ENCODE measurements at places on chromosomes 12 and 14.

GRCh38 chr12:52879394-52880351 is 25.2 kb downstream of the KRT8 start:
- DNase-seq, result peak; percentile 56

GRCh38 chr12:115750340-115750739 is 527.2 kb downstream of the MED13L start:
- DNase-seq, result no peak

DNA sequence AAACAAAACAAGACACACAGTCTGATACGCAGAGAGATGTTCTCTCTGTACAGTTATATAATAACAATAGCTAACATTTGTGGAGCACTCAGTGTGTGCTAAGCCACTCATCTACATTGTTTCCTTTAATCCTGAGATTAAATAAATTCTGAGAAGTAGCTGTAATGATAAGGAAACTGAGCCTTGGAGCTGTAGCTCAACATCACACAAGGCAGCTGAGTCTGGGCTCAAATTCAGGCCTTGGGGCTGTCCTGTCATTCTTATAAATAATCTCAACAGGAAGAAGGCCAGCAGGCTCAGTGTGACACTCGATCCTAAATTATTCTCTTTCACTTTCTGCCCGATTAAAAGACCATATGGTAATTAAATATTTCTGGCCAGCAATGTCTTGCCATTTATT is 24.5 kb downstream of the CDKN1B start:
- DNase-seq, result no peak

GRCh38 chr12:110354172-110354780 is 49.2 kb downstream of the ANAPC7 start:
- DNase-seq, result no peak

DNA sequence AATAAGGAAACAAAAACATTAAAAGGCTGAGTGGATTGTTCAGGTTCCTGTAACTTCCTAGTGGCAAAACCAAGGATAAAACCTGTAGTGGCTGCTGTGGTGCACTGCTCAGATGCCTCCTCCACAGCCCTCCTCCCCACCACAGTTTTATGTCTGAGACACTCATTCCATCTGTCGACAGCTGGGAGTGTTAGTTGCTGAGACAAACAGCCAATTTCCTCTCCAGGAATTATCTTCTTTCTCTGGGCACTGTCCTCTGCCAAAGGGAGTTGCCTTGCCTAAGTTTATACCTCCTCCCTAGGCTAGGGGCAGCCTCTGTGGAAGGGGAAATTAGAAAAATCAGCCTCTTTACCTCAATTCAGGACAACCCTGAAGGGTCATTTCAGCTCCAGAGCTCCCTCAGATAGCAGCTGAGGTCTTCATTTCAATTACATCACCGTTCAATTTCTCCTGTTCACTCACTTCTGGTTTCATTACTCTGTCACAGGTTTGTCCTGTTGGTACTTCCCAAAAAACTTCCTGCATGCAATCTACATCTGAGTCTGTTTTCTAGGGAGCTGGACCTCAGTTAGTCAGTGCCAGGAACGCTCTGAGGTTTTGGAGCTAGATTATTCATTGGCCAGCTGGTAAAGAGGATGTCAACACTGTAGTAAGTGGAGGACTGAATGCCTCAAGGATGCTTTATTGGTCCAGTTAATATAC is 74.9 kb upstream of the ATP2B1 start:
- DNase-seq, result no peak
